NCI-H345 (cell line): ENCODE measurements at places on chromosomes 1 and 21.

- no peak for DNase-seq
Measured at GRCh38 chr1:198258491-198258890, 101.7 kb downstream of the NEK7 start.

DNA sequence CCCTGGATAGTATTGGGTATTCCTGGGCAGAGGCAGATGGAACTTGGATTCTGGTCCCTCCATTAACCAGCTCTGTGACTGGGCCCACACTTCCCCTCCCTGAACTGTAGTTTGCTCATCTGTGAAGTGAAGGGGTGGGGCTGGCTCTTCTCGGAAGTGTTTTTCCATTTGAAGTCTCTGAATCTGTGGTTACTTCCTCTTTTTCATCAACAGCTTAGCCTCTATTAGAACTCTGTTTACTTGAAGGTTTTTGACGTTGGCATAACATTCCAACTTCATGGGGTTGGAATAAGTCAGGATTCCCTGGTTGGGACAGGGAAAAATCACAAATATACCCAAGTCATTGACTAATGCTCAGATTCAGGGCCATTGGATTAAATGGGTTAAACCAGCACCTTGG is 3.6 kb downstream of the KIAA0040 start:
- DNase-seq = no peak

- DNase-seq = peak; percentile 72
Measured at GRCh38 chr1:156926175-156926574, 5.7 kb downstream of the LRRC71 start.

GRCh38 chr1:119310301-119310700 is 58.3 kb upstream of the HAO2 start:
- DNase-seq = no peak

DNA sequence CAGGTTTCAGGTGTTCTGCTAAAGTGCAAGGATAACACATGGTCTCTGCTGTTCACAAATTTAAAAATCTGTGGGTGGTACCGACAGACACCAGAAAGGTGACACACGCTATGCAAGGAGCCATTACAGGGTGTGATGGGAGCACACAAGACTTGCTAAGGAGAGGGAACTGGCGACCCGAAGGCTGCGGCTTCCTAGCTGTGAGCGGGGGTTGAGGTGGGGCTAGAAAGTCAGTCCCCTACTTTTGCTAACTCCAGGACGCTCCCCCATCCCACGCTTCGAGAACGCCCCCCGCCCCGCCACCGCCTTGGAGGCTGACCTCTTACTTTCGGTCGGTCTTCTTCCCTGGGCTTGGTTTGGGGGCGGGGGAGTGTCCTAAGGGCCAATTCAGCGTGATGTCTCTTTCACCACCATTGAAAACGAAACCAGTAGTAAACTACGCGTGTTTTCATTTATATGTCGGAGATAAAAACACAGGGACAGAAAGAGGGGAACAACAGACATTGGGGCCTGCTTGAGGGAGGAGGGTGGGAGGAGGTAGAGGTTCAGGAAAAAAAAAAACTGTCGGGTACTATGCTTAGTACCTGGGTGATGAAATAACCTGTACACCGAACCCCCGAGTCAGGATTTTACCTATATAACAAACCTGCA is 1.1 kb downstream of the CKS1B start:
- DNase-seq = peak; percentile 57

GRCh38 chr21:20270365-20271055 is 727.7 kb upstream of the NCAM2 start:
- DNase-seq = no peak

DNA sequence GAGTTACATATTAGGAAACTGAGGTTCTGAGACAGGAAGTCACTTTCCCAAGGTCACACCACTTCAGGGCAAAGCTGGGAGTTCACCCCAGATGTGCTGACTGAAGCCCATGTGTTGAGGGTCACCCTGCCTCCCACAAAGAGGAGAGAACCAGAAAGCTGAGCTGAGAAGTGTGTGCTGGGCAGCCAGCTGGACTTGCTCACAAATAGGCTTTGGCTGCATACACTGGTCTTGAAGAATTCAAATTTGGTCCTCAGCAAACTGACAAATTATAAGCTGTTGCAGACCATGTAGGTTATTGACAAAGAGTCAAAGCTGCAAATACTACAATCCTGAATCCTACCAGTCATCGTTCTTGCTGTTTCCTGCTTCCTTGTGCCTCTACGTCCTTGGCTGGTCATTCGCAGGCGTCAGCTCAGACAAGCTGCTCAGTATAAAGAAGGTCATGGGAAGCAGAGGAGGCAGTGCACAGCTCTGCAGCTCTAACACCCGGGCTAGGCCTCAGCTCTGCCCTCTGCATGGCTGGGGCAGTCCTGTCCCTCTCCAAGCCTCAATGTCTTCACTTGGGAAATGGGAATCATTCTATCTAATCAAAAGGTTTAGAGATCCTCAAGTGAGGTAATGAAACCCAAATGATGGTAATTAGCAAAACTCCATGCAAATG is 40.0 kb downstream of the CDCP2 start:
- DNase-seq = no peak

DNA sequence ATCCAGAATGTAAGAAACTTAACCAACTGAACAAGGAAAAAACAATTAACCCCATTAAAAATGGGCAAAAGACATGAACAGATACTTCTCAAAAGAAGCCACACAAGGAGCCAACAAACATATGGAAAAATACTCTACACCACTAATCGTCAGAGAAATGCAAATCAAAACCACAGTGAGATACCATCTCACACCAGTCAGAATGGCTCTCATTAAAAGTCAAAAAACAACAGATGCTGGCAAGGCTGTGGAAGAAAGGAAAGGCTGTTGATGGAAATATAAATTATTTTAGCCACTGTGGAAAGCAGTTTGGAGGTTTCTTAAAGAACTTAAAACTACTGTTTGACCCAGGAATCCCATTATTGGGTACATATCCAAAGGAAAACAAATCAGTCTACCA is 51.2 kb downstream of the RGS4 start:
- no peak for DNase-seq

DNA sequence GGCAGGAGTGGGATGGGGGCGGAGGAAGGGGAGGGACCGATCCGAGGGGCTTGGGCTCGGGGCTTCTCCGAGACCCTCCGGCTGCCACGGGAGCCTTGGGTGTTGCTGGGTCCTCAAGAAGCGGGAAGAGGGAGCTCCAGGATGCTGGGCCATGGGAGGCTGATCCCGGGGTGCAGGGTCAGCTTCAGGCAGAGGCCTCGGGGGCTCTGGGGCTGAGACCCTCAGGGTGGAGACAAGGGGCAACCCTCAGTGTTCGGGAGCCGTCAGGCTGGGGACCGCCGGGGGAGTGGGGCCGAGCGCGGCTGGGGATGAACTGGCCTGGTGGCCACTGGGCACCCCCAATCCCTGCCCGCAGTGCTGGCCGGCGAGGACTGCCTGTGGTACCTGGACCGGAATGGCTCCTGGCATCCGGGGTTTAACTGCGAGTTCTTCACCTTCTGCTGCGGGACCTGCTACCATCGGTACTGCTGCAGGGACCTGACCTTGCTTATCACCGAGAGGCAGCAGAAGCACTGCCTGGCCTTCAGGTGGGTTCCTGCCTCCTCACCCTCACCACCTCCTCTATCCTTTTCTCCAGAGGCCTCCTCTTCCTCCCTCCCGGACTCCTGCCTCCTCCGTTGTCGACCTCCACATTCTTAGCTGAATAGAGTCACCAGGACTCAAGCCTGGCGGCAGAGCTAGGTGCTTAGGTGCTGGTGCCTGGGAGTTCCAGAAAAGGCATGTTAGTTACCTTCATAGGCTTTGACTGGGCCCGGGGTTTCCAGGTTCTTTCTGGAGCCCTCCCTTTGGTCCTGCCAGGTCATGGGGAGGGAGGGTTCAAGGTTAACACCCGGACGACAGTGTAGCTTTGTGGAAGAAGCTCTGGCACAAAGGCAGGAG is 631 bp downstream of the SHISA4 start:
- no peak for DNase-seq

DNA sequence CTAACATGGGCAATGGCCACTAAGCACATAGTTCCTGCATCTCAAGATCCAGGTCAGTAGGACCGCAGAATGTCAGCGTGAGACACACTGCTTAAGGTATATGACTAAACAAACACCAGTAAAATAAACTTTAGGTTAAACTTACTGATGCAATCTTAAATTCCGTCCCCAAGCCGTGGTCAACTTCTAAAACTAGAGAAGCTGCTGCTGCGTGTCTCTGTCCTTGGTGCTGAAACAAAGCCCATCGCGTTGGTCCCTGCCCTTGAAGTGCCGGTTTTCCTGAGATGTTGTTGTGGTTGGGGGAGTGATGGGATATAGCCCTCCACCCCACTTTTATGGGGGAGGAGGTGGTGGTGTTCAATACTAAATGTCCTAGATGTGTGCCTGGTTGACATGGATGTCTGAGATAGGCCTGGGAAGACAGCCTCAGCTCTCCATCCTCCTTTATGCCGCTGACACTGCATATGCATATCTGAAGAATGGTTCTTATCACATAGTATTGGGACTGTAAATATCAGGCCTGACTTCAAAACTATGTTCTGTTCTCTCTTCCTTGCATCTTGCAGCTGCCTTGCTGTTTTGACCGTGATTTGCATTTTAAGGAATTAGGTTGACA is 72.0 kb upstream of the KCNA3 start:
- DNase-seq = no peak

- no peak for DNase-seq
Measured at GRCh38 chr1:176904057-176904751, 260.3 kb downstream of the ASTN1 start.

DNA sequence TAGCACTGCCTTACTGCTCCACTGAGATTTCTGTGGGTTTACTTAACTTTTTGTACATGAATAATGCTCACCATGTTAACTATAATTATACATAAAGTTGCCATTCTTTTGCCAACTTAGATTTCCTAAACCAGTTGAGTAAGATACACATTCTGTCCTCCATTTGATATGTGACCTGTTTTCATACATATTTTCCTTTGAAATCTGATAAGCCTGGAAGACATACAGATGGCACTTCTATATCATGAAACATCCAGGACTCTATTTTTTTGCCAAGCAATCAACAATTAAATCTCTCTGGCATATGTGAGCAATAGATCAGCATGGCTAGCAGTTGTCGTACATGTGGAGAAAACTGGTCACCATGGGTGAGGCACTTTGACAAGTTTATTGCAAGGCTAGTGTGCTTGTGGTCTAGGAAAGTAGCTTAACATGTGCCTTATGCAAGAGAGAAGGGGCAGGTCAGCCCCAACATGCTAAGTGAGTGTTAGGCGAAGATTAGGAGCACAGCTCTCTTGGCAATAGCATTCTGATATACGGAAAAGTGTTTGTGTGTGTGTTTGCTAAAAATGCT is 14.2 kb downstream of the PRRX1 start:
- no peak for DNase-seq

DNA sequence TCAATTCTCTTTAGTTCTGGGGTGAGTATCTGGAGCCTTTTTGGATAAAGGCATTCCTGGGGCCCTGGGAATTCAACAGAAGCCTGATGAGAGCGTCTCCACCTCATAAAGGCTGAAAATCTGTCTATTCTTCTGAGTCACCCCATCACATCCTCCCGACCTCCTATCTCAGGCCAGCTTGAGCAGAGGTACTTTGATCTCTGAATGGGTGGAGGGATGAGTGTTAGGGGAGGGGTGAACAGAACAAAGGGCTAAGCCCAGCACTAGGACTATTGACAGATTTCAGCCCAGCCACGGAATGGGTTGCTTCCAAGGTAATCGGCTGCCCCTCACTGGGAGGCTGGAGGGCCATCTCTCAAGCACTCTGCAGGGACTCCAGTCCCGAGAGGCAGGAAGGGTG is 2.5 kb upstream of the MYBPH start:
- no peak for DNase-seq

DNA sequence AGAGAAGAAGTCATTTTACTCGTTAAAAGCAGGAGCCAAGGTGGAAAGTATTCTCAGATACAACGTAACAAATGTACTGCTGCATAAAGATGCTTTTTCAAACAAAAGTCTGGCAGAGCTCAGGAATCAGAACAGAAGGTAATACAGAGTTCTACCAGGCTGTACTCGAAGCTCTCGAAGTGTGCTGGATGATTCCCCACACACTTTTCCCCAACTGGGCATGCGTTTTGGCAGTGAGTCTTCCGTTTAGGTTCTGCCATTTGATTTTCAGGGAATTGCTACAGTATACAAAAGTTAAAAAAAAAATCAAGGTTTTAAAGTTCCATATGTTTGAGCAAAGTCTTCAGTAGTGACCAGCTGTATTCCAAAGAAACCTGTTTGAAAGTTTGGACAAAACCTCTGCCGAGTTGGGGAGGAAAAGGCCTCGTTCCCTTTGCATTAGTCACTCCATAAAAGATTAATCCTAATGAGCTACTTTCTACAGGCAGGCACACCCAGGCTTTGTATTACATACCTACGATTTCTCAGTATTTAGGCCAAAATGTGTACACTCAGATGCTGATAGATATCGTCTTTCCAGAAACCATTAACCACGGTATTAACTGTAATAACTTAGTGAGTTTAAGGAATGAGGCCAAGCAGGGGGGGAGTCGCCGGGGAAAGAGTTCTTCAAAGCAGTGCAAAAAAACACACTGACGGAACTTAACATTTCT is 477.1 kb downstream of the LMO4 start:
- DNase-seq = no peak

- DNase-seq = no peak
Measured at GRCh38 chr1:79741720-79742421, 735.3 kb upstream of the ADGRL4 start.

GRCh38 chr1:88751714-88752113 is 67.6 kb downstream of the PKN2 start:
- DNase-seq = no peak

GRCh38 chr1:202568826-202569225 is 141.4 kb downstream of the SYT2 start:
- no peak for DNase-seq

- no peak for DNase-seq
Measured at GRCh38 chr1:94050254-94050653, 70.7 kb downstream of the ABCA4 start.

- peak; percentile 96 for DNase-seq
Measured at GRCh38 chr1:8525558-8526275, 207.8 kb downstream of the SLC45A1 start.

- peak; percentile 72 for DNase-seq
Measured at GRCh38 chr1:2594001-2594640, 7.5 kb downstream of the PRXL2B start.

- no peak for DNase-seq
Measured at GRCh38 chr1:183998045-183998444, 39.5 kb downstream of the COLGALT2 start.

GRCh38 chr1:58395355-58395754 is 151.2 kb downstream of the OMA1 start:
- no peak for DNase-seq

DNA sequence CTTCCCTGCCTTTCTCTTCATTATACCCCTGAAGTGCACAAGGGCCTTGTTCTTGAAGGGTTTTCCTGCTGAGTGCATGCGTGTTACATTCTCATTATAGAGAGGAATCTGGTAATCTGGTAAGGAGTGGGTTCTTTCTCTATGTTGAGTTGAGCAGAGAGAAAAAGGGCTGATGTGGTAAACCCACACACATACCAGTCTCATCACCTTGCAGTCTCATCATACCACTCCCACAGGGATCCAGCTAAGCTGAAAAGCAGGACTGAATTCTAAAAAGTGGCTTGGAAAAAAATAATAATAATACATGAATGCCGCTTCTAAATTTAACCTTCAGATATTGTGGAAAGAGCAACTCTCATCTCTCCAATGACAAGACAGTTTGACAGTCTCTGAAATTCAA is 10.5 kb upstream of the HTR1D start:
- no peak for DNase-seq
